ENCODE measurements at places on chromosomes 3 and 15. TPM values are rescaled to one million over a fixed set of nuclear protein-coding genes. Genes with fewer than 3 reads are reported as not detected.

SELENOT gene
- 86.6 TPM for total RNA-seq

CALML4 gene
- total RNA-seq = 0.85 TPM

KLHL40 gene
- total RNA-seq = 0.42 TPM

SAMMSON gene
- not detected for total RNA-seq

FMN1 gene
- total RNA-seq = 3.2 TPM

STAG1 gene
- total RNA-seq = 27.6 TPM

ACOX2 gene
- total RNA-seq = 43.5 TPM

DNA sequence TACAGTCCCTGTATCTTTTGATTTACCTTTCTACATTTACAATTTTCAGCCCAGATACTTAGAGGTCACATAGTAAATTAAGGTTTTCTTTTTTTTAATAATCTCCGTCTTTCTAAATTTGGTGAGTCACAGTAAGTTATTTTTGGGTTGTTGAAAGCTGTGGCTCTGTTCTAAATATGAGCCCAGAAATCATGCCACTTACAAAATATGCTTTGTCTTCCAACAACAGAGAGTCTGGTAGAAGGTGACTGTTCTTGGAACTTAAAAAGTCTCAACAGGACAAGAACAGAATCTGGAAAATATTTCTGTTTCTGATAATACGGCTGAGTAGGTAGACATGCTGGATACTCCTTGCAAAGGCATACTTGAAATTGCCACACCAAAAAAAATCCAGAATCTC is 16.0 kb downstream of the GOLGA8S start:
- no peak for DNase-seq

- peak; percentile 78 for DNase-seq
Measured at GRCh38 chr3:136343873-136344555, 93.9 kb downstream of the PCCB start.

DNA sequence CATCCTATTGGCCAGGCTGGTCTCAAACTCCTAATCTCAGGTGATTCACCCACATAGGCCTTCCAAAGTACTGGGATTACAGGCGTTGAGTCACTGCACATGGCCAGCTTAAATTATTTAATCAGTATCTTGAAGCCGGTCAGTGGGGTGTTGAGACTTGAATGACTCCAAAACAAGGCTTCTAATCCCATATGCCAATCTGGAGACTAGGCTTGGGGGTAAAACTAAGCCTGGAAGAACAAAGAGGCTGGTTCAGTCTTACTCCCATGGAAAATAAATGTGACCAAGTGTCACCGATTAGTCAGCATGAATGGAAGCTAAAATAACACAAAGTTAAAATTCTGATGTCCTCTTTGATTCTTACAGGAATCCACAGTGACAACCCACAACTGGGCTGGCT is 509.1 kb downstream of the FOXP1 start:
- no peak for DNase-seq

- no peak for DNase-seq
Measured at GRCh38 chr3:8520816-8521403, 19.3 kb downstream of the LMCD1 start.

GRCh38 chr3:88031642-88032077 is 27.1 kb downstream of the CGGBP1 start:
- no peak for DNase-seq

GRCh38 chr3:63976161-63976871 is 47.0 kb downstream of the PSMD6 start:
- no peak for DNase-seq

- DNase-seq = no peak
Measured at GRCh38 chr15:27361438-27361837, 390.5 kb downstream of the GABRG3 start.

DNA sequence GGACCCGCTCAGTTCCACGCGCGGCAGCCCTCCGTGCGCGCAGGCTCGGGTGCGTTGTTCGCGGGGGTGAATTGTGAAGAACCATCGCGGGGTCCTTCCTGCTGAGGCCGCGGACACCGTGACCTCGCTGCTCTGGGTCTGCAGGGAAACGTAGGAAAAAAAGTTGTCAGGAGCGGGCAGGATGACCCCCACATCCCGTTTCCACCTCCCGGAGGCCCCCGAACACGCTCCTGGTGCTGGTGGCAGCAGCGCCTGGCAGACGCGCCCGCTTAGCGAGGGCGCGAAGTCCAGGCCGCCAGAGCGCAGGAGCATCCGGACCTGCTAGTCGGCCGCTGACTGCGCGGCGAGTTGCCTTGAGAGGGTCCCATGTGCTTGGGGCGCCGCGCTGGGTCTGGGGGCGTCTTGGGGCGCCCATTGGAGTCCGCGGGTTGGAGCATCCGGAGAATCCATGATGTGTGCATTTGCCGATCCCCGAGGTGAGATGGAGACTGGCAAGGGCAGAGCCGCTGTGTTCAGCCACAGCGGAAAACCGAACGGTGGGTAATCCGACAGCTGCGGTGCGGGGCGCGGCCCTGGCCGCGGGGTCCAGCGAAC is 520 bp downstream of the GREM1 start:
- DNase-seq = no peak

DNA sequence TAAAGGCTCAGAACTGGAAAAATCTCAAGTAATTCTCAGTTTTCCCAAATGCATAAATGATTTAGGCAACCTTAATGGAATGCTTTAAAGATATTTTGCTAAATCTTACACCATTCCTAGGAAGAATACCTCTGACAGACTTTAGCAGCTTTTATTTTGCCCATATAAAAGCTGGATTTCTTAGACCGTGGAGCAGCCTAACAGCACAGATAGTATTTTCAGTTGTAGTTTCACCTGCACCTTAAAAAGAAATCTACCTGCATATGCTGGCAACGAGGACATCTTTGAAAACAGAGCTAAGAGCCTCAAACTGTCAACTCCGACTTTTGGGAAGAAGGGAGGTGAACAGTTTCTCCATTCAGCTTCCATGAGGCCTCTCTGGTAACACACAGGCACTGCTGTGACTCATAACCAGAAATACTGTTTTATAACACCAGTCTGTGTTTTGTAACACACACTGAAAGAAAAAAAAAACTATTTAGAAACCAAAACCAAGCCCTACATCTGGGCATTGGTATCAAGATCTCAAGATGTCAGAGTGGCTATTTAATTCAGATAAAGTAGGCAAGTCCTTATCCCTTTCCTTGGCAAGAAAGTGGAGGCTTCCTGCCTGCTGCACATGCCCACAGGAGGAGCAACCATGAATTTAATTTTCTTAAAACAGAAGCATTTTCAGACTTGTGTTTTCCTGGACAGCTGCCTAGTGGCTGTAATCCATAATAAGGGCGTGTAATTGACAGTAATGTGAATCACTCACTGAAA is 181.5 kb upstream of the ICE2 start:
- DNase-seq = peak; percentile 49

GRCh38 chr3:155741101-155741500 is 3.8 kb downstream of the PLCH1 start:
- DNase-seq = no peak

Measured in heart right ventricle (tissue), 16 donors.